ENCODE measurements at places on chromosomes 3 and 15.

DNA sequence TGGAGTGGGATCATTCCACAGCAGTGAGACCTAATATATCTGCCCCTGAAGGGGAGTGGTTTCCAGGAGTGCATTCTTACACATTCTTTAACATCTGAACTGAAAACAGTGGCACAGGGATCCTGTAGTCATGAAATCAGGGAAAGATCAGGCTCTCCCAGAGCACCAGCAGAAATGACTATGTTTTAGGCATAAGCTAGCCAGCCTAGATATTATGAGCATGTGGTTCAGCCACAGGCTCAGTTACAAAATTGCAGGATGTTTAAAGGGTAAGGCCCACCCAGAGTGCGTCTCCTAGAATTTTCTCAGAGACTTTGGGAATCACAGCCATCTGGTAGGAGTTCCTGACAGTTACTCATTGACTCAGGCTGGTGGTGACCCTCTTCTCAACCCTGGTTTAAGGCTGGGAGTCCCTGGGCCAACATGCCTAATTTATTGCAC, 20.9 kb downstream of the FSTL1 start:
- no peak for DNase-seq

DNA sequence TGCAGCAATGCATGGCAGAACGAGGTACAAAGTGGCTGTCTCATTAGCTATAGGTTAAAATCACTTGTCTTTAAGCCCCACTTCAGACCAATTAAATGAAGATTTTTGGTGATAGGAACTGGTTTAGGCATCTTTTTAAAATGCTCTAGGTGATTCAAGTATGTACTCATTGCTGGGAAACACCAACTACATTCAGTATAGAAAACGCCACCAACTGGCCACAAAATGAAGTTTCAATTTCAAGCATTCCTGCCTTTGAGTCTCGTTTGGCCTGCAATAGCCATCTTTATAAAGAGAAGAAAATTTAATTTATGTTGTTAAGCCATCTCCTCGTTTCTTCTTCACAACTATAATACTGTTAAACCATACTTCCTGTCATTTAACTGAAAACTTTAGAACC, 587.9 kb downstream of the GBE1 start:
- no peak for DNase-seq

DNA sequence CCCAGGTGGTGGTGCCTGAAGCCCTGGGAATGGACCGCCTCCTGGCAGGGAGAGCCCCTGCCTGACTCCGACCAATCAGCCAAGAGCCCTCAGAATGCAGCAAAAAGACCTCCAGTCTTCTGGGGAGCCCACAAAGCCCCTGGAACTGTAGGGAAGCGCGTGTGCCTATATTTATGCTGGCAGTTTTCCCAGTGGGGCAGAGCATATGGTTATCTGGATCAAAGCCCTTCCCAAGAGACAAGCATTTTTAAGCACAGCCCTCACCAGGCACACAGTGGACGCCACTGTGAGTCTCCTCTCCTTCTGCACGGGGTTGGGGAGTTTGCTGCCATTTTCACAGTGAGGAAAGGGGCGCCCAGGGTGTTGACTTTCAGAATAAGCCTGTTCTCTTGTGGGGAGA, 80.9 kb upstream of the RPL32 start:
- no peak for DNase-seq

DNA sequence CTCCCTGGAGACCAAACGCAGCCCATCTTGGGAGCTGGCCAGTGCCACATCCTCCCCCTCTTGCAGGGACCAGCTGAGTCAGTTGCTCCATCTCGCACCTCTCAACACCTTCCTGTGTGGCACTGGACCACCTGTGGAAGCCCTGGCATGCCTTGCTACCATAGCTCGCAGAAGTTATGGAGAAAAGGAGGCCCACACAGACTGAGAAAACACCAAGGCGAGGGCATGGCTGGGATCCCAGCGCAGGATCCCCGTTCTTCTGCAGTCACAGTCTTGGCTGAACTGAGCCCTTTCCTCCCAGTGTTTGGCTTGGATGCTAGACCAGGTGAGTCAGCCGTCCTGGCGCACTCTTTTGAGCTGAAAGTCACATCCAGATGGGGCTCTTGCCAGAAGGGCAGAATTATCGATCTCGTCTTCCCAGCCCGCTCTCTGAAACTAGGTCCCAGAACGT, 46.9 kb downstream of the CHRD start:
- DNase-seq = no peak
